IPS-NIHi11 (cell line): ENCODE measurements at places on chromosomes 7 and 10.

GRCh38 chr7:1667566-1668395 lies 2.3 kb upstream of the ELFN1 start:
- peak; percentile 43 for DNase-seq

DNA sequence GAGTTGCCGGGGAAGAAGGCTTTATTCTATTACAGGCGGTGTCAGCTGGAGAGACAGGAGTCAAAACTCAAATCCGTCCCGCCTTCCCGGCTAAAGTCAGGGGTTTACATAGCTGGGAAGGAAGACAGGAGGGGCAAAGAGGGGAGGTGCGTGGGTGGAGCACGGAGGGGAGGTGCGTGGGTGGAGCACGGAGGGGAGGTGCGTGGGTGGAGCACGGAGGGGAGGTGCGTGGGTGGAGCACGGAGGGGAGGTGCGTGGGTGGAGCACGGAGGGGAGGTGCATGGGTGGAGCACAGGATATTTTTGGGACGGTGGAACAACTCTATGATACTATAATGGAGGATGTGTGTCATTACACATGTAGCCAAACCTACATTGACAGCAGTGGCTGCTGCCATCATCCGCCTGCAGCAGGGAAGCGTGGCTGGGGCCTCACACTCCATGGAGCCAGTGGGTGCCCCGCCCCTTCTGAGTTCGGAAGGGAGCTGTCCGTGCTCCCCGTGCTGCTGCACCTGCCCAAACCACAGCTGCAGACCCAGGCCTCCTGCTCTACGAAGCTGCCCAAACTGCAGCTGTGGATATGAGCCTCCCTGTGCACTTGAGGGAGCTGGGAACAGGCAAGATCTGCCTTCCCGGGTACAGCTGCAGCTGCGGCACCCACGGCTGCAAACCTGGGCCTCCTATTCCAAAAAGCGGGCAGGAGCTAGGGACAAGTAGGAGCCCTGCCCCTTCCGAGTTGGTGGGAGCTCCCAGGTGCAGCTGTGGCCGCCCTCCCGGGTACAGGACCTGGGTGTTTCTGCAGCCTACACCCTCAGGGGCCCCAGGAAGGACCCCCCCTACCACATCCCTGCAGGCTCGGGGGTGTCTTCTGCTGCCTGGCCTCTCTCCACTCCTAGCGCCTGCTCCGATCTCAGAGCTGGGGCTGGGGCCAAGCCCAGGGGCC lies 119.4 kb downstream of the DYNC2I1 start:
- DNase-seq, result no peak

DNA sequence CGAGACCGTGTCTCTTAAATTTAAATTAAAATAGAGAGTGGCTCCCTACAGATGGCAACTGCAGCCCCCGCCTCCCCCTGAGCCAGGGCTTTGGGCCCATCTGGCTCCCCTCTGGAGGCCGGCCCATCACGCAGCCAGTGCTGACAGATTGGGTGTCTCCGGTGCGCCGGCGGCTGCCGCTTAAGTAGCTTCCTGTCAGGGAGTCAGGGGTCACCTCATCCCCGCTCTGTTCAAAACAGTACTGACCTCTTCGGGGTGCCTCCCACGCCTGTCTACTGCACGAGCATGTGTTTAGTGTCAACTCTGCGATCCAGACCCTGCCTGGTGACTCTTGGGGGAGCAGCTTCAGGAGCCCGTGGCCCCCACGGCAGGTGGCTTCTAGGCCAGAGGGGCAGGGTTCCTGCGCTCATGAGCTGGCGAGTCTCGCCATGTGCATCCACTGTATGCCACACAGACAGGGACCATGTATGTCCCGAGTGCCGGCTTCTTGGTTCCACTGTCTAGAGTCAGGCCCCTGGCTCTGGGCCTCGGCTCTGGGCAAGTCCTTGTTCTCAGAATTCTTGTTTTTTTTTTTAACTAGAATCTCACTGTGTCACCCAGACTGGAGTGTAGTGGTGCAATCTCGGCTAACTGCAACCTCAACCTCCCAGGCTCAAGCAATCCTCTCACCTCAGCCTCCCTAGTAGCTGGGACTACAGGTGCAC lies 36.1 kb downstream of the KCTD7 start:
- DNase-seq, result peak; percentile 10

- DNase-seq, result no peak
Measured at GRCh38 chr7:8035192-8035591, 66.6 kb downstream of the GLCCI1 start.

DNA sequence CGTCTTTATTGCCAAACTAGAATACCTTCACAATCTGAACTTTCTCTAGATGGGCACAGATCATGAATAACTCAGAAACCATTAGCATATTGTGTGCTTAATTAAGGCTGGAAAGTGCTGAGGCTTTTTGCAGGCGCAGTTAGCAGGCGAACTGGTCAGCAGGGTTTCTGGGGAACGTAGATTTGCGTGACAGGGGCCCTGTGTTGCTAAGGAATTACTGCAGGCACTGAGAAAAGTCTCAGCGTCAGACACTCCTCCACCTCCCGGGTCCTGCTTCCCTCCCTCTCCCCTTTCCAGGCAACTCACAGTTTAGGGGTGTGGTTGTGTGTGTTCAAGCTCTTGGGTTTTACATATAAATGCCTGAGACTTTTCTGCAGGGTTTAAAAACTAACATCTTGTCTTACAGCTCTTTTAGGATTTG lies 2.2 kb downstream of the MAP3K8 start:
- DNase-seq, result peak; percentile 75

GRCh38 chr7:20777377-20778062 lies 9.2 kb downstream of the SP8 start:
- DNase-seq, result no peak

GRCh38 chr10:131533846-131534526 lies 222.5 kb upstream of the TCERG1L start:
- DNase-seq, result no peak

DNA sequence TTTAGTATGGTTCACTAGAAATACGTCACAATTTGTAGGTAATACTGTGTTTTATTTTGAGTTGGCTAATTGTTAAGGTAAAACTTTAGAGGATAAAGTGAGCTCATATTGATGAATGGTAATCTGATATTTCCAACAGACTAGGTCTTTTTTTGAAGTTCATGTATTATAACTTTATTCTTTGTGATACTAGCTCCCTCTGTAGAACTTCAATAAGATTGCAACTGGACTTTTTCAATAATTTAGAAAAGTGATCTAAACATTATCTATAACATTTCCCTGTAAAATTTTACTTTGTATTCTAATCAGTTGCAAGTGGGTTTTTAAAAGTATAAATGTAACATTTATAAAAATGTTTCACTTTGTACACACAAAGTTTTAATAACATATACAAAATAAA lies 83.5 kb downstream of the ADK start:
- no peak for DNase-seq

DNA sequence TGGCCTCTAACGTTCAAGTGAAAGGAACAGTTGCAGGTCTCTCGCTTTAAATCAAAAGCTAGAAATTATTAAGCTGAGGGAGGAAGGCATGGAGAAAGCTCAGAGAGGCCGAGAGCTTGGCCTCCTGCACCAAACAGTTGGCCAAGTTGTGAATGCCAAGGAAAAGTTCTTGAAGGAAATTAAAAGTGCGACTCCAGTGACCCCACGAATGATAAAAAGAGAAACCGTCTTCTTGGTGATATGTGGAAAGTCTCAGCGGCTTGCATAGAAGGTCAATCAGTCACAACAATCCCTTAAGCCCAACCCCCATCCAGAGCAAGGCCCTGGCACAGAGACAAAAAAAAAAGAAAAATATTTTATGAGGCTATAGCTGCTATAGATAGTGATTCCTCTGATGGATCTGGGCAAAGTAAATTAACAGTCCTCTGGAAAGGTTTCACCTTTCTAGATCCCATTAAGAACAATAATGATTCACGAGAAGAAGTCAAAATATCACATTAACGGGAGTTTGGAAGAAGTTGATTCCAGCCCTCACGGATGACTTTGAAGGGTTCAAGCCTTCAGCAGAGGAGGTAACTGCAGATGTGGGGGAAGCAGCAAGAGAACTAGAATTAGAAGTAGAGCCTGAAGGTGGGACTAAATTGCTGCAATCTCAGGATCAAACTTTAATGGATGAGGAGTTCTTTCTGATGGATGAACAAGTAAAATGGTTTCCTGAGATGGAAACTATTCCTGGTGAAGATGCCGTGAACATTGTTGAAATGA lies 42.5 kb upstream of the INPP5A start:
- no peak for DNase-seq

GRCh38 chr7:35241884-35242283 lies 12.0 kb downstream of the TBX20 start:
- no peak for DNase-seq

GRCh38 chr7:44965441-44965903 lies 13.3 kb downstream of the MYO1G start:
- DNase-seq, result no peak

DNA sequence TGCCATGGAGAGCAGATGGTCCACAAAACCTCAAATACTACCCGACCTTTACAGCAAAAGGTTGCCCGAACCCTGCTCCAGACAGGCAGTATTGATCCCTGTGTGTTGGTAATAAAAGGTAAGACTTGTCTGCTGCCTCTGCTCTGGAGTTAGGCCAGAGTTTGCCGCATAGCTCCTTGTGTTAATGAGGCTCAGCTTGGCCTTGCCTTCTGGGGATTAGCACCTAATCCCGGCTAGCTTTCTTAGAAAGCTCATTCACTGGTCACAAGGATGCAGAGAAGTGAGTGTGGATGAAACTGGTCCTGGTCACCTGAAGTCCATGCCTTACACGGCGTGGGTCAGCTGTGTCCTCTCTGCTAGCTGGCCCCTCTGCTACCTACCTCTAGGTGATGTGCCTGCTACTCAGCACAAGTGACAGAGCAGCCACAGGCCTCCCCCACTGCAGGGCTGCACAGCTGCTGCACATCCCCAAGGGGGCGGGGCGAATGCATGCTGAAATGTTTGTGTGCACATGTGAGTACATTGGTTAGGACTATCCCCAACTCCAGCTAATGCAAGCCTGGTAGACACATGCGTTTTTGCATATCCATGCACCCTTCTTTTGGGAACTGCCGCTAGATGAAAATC lies 31.7 kb upstream of the SYPL1 start:
- DNase-seq, result no peak

DNA sequence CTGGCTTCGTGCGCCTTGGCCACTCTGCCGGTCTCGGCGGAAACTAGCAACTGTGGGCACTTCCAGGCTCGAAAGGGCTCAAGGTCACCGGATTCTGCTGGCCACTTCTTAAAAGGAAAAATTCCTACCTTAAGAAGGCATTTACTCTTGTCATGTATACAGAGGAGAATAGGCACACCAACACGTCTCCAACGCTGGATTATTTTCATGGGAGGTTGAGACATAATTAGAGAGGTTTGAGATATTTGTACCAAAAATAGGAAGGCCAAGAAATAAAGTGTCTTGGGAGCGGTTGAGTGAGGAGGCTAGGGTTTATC lies 4.5 kb upstream of the CYP26A1 start:
- DNase-seq, result no peak

DNA sequence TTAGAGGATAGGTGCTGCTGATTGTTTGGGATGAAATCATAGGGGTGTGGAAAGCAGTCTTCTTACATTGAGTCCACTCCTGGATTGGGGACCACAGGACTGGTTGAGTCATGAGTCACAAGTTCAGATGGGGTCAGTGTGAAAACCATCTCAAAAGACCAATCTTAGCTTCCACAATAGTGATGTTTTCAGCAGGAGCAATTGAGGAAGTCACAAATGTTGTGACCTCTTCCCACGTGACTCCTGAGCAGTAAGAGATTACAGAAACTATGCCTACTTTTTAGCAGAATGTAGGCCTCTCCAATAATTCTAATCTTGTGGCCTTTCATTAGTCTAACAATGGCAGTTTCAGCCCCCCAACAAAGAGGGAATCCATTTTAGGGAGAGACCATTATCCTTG lies 256.9 kb upstream of the CDC14C start:
- DNase-seq, result no peak

DNA sequence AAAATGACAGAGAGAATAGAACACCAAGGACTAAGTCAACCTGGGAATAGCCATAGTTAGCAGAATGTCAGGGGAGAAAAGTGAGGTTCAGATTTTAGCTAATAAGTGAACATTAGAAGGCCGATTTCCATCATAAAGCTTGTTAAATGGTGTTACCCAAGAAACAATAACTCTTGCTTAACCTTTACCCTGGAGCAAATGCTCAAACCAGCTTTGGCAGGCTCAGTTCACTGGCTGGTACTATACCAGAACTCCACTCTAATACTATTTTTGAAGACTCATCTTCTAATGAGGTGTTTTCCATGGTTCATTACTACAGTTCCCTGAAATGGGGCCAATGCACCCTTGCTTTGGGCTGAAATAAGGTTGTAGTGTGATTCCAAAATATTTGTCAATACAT lies 61.3 kb downstream of the RNLS start:
- no peak for DNase-seq

DNA sequence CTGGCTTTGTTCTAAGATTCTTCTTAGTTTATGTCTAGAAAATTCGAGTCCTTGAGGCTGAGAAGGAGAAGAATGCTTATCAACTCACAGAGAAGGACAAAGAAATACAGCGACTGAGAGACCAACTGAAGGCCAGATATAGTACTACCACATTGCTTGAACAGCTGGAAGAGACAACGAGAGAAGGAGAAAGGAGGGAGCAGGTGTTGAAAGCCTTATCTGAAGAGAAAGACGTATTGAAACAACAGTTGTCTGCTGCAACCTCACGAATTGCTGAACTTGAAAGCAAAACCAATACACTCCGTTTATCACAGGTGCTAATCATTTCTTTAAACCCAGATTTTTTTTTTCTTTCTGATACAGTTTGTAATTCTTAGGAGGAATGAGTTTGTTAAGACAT lies 6.7 kb downstream of the CEP55 start:
- DNase-seq, result no peak

DNA sequence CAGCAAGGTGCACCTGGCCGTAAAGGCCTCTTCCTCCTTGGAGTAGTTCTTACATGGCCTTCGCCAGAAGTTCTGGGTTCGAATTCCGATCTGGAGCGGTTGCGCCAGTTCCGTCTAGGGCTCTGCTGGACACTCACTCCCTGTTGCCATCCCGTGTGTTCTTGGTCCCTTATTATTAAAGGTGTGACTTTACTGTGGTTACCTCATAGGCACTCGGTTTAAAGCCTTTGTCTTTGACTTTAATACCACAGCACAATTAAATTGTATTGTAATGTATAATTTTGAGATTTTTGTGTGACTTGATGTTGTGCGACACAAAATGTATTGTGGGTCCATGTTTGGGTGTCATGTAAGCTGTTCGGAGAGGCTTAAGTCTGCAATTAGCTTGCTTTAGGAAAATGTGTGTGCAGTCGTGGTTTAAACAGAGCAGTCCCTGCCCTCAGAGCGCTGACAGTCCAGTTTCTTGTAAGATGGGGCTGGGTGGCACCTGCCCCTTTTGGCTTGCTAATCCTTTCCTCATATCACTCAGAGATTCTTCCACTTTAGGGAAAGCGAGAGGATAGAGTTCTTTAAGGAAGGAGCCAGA lies 919 bp downstream of the INPP5F start:
- no peak for DNase-seq

GRCh38 chr10:84429926-84430520 lies 101.6 kb downstream of the CCSER2 start:
- peak; percentile 86 for DNase-seq
